ENCODE measurements at places on chromosomes 16 and 17.

DNA sequence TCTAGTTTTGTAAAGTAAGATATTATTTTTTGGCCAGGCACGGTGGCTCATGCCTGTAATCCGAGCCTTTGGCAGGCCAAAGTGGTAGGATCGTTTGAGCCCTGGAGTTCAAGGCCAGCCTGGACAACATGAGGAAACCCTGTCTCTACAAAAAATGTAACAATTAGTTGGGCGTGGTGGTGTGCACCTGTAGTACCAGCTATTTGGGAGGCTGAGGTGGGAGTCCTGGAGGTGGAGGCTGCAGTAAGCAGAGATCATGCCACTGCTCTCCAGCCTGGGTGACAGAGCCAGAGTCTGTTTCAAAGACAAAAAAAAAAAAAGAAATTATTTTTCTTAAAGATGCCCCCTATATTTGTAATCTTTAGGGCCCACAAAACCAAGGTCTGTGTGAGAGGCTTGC, 16.0 kb upstream of the RHOT1 start:
- no peak for DNase-seq

DNA sequence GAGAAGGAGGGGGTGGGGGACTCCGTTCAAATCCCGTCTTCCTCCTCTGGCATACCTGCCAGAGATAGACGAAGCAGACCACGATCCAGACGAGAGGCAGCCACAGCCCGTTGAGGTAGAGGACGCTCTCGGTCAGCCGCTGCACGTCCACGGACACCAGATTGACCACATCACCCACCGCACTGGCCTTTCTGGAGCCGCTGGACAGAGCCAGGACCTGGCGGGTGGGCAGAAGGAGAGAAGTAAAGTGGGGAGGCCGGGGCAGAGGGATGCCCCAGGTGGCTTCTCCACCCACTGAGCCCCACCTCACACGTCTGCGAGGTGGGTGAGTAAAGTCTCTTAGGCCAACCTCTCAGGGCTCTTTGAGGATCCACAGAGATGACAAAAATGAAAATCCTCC, 25.3 kb downstream of the ABCC6 start:
- DNase-seq, result no peak

DNA sequence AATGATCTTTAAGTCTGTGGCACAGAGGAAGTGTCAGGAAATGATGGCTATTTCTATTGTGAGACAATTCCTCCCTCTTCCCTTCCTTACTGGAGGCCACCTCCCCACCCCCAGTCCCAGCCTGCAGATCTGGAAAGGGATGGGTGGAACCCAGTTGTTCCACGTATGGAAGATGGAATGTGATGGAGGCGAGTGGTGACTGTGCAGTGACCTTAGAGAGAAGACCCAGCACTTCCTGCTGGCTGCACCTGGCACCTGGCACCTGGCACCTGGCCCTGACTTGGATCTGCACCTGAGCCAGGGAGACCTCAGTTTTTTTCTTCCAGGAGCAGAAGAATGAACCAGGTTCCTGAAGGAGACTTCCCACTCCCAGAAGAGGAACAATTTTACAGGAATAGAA, 33.0 kb upstream of the TMC5 start:
- DNase-seq, result peak; percentile 96

- DNase-seq, result no peak
These were observed 24.1 kb downstream of the ANKFN1 start for GRCh38 chr17:56177361-56177760.

DNA sequence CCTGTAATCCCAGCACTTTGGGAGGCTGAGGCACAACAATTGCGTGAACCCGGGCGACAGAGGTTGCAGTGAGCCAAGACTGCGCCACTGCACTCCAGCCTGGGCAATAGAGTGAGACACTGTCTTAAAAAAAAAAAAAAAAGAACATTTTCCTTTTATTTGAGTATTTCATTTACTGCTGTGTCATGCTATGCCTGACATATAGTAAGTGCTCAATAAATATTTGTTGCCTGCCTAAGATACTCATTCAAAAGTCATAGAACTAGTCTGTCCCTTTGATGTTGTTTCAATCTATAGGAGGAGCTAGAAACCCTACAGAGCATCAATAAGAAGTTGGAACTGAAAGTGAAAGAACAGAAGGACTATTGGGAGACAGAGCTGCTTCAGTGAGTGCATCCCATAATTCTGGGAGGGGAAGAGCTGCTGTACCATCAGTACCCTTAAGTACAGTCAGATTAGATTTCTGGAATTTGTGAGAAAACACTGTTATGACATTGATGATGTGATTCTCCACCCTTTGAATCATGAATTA, 20.0 kb downstream of the CALCOCO2 start:
- no peak for DNase-seq

- peak; percentile 10 for DNase-seq
These were observed 48.4 kb downstream of the CENPV start for GRCh38 chr17:16304830-16305229.

GRCh38 chr16:50371936-50372595, 3.3 kb upstream of the BRD7 start:
- DNase-seq, result no peak

- no peak for DNase-seq
These were observed 34.5 kb downstream of the RBFOX3 start for GRCh38 chr17:79576333-79576732.

- peak; percentile 49 for DNase-seq
These were observed 2.2 kb downstream of the RAB26 start for GRCh38 chr16:2150418-2151187.

DNA sequence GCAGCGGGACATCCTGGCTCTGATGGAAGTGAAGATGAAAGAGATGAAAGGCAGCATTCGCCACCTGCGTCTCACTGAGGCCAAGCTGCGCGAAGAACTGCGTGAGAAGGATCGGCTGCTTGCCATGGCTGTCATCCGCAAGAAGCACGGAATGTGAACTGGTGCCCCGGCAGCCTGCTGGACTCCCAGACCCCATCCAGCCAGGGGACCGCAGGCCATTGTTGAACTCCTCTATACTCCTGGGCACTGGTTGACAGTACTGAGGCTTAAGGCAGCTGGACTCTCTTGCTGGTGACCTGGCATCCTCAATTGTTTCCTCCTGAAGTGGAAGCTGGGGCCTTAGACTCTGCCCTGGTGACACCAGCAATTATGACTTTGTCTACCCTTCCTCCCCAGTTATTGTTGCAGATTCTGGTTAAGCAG, 1.2 kb downstream of the THAP11 start:
- no peak for DNase-seq

- no peak for DNase-seq
These were observed 16.3 kb downstream of the PIK3R5 start for GRCh38 chr17:8949061-8949661.

GRCh38 chr16:88534638-88535190, 35.5 kb upstream of the ZC3H18 start:
- no peak for DNase-seq

- DNase-seq, result no peak
These were observed 95.9 kb downstream of the METRNL start for GRCh38 chr17:83175119-83175821.

DNA sequence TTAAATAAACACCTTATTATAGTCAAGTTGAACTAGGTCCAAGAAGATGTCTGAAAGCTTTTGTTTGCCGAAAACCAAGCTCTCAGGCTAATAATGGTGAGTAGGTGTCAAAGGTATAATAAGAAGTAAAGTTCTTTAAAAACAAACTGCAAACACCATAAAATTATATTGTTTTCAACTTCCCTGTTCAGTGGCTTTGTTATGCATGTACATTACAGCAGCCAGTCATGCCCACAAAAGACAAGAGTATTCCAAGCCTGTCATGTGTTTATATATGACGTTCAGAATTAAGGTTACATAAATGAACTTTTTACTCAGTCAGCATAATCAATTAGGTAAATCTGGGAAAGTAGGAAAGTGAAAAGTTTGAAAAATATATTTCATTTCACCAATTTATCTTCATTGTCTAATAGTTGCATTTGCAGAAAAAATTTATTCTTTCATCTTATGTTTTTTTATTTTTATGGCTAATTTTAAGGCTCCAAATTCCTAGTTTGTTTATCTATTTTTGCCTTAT, 928.7 kb upstream of the SOX9 start:
- no peak for DNase-seq

- DNase-seq, result no peak
These were observed 20.9 kb upstream of the CALB2 start for GRCh38 chr16:71337631-71338030.

DNA sequence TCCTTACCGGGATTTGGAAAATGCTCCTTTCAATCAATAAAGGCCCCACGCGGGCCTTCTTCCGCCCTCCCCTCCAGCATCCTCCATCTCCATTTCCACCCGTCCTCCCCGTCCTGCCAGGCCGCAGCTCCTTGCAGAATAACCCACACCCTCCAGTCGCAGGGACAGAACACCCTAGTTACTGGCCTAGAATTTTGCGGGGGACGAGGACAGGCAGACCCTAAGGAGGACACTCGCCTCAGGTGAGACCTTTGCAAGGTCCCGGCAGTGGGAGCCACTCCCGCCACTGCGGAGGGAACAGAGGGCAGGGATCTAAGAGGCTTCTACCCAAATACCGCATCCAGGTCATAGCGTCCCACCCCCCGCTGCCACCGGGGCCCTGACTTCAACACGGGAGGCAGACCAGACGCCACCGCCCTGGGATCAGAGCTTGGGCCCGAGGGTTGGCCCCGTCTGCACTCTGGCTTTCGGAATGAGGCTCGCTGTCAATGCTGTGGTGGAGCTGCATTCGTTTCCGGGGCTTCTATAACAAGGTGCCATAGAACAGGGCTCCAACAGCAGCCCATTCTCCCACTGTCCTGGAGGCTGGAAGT, 26.8 kb downstream of the SLC25A10 start:
- no peak for DNase-seq

DNA sequence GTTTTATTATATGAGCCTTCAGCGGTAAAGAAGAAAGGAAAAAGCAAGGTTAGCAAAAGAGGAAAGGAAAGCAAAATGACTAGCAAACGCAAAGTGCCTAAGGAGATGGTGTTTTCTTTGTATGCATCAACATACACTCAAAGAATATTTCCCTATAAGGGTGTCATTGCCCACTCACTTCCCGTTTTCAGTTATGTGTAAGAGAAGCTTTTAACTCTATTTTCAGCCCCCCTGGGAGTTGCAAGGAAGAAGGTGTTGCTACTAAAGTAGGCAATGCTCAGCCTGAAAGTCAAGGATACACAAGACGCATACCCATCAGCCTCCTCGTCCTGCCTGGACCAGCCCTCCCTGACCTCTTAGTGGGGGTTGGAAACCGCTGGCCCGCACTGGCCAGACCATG, 267.7 kb upstream of the ZFHX3 start:
- no peak for DNase-seq

DNA sequence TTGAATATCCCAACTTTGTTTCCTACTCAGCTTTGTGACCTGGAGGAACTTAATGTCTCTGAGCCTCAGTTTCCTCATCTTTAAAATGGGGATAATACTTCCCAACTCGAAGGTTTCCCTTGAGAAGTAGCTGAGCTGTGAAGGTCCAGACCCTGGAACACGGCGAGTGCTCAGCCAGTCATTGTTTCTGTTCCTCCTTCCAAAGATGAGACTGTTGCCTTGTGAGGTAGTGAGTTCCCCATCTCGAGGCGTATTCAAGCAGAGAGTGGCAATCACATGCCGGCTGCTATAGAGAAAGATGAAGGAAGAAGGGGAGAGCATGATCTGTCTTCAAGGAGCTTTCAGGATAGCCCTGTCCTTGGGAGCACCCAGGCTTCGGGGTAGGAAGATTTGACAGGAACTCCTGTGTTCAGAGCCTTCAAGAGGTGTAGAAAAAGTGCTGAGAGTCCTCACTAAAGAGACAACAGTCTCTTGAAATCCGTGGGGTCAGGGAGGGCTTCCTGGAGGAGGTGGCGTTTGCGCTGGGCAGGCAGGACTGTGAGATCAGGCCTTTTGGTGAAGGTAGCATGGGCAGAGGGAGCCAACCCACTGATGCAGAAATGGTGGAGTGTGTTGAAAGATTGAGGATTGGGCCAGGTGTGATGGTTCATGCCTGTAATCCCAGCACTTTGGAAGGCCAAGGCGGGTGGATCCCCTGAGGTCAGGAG, 27.2 kb downstream of the SPNS2 start:
- no peak for DNase-seq

DNA sequence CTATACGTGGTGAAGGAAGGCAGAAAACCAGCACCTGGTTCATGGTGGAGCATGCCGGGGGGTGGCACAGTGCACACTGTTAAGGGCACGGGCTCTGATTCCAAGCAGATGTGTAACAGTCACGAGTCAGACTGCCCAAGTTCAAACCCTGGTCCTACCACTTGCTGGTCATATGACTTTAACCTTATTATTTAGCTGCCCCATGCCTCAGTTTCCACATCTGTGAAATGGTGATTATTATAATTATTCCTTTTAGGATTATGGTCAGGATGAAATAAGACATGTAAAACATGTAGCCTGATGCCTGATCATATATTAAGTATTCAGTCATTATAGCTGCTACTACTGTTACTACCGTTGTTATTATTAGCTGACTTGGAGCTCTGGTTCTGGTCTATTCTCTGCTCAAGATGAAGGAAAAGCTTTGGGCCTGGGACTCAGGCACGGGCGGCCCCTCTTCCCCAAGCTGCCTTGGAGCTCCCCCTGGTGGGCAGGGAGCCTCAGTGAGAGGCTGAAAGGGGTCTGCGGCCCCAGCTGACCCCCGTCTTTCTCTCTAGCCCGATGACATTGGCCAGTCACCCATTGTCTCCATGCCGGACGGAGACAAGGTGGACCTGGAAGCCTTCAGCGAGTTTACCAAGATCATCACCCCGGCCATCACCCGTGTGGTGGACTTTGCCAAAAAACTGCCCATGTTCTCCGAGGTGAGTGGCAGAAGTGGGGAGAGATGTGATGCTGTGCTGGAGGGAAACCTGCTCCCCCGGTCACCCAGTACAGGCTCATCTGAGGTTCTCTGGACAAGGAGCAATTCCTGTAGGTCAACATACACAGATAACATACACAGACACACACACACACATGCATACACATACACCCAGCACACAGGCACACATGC, 14.0 kb downstream of the NR1D1 start:
- no peak for DNase-seq

DNA sequence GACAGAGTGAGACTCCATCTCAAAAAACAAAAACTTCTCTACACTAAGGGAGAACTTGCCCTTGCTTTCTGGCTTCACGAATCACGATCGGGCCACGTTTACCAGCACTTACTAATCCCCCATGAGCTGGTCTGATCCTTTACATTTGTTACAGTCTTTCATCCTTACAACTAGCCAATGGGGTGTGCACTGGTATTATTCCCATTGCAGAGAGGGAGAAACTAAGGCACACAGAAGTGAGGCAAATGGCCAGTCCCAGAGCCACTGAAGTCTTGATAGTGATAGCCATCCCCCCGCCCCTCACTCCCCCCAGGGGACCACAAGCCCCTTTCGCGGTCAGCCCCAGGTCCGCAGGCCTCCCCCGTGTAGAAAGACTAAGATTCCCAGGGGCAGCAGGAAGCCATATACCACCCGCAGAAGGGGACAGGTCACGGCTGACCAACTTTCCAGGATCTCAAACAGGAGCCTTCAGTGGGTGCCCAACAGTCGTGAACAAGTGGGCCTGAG, 868 bp downstream of the NATD1 start:
- no peak for DNase-seq
